CD4-positive, alpha-beta T cell treated with Interleukin-1 beta for 1 hour (primary cell): ENCODE measurements at places on chromosomes 13 and 19.

- DNase-seq, result peak; percentile 86
Observed at GRCh38 chr19:34269968-34270621, 15.7 kb downstream of the GARRE1 start.

DNA sequence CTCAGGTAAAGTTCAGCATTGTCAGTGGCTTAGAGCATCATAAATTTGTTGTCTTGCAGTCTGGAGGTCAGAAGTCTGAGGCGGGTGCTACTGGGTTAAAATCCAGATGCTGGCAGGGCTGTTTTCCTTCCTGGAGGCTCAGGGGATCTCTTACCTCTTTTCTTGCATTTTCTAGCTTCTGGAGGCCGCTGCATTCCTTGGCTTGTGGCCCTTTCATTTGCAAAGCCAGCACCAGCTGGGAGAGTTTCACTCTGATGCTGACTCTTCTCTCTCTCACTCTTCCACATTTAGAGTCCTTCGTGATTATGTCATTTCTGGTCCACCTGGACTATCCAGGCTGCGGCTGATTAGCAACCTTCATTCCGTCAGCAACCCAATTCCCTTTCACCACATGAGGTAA is 38.1 kb upstream of the SLC10A2 start:
- DNase-seq, result no peak

- DNase-seq, result no peak
Observed at GRCh38 chr13:101308247-101309013, 107.9 kb downstream of the NALCN start.

DNA sequence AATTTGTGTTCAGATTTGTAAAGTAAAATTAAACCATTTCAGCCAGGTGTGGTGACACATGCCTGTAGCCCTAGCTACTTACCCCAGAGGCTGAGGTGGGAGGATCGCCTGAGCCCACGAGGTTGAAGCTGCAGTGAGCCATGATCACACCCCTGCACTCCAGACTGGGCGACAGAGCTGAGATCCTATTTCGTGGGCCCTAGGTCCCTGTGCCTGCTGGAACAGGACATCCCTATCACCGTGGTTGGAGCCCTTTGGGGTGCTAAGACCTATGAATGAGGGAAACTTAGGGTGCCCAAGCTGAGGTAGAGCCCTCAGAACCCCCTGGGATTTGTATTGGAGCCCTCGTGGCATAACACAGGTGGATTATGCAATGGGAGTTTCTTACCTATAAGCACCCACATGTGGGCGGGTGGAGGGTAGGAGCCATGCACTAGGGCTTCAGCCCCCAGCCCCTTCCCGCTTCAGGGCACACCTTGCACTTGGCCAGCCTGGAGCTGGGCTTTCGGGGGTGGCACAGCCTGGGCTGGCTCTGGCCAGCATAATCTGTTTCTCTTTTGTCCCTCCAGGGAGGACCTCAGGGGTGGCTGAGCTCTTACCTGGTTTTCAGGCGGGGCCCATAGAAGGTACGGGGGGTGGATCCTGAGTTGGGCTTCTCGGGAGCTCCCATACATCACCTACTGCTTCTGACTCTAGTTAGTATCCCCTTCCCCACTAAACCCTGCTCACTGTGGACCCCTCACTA is 7.2 kb upstream of the USF2 start:
- DNase-seq, result no peak

GRCh38 chr13:100269837-100270236 is 180.9 kb downstream of the PCCA start:
- DNase-seq, result no peak

GRCh38 chr19:19544954-19545591 is 7.0 kb downstream of the CILP2 start:
- no peak for DNase-seq
